ENCODE measurements at places on chromosomes 5 and 9. TPM values are rescaled to one million over a fixed set of nuclear protein-coding genes. Genes with fewer than 3 reads are reported as not detected.

Gene ZDHHC11B
- polyA plus RNA-seq: 0.46 TPM

Gene PPP3R2
- polyA plus RNA-seq: 0.01 TPM

Gene TLX3
- not detected for polyA plus RNA-seq

Gene ADAMTS19
- not detected for polyA plus RNA-seq

Gene MYMK
- polyA plus RNA-seq: not detected

Gene TSLP
- 1.2 TPM for polyA plus RNA-seq

Gene PAEP
- not detected for polyA plus RNA-seq

Gene CNTNAP3
- polyA plus RNA-seq: under 0.01 TPM

Gene CD180
- 0.60 TPM for polyA plus RNA-seq

Gene PCDHB3
- 0.23 TPM for polyA plus RNA-seq

Gene EGFLAM
- 2.1 TPM for polyA plus RNA-seq

Gene SLC34A1
- polyA plus RNA-seq: 0.04 TPM

Gene OBP2B
- polyA plus RNA-seq: not detected

Gene CPEB4
- 10.3 TPM for polyA plus RNA-seq

Data from sigmoid colon (tissue), 7 donors.